ENCODE measurements at places on chromosomes 13 and 19.

DNA sequence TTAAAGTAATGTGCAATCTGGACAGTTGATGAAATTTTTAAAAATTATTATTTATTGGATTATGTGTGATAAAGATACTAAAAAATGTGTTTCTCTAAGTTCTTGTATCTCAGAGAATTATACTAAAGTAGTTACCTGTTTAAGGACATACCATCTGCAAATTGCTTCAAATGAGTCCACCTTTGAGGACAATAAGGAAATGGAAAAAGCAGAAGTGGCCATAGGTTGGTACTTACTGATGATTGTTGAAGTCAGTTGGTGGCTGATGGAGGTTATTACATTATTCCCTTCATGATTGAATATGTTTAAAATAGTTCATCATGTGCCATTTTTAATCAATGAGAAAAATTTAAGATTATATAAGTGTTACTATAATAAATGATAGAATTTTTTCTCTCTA, 367.0 kb downstream of the MYO16 start:
- no peak for DNase-seq

DNA sequence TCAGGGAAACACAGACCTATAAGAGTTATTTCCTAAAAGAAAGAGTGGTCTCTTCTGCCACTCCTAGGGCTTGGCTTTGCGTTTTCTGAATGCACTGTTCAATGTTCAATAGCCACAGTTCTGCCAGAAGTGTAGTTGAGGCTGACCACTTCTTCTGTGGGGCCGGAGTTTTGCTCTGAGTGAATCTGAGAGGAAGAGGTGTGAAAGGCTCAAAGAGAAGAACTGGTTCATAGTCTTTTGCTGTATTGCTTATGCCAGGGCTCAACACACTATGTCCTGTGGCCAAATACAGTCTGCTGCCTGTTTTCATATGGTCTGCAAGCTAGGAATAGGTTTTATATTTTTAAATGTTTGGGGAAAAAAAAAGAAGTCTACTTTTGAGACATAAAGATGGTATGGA, 128.2 kb downstream of the STOML3 start:
- no peak for DNase-seq

GRCh38 chr19:8473648-8474476, 28.6 kb downstream of the PRAM1 start:
- DNase-seq = no peak

DNA sequence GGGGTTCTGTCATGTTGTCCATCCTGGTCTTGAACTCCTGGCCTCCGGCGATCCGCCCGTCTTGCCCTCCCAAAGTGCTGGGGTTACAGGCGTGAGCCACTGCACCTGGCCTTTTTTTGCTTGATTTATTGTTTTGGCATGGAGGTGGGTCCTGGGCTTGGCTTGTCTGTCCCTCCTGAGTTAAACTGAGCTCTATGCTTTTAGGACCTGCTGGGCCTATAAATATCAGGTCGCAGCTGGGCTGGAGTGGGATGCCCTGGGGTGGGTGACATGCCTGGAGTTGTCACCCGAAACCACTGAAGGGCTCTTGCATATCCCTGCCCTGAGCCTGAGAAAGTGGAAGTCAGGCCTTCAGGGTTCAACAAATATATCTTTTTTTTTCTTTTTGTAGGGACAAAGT, 5.5 kb downstream of the ARRDC5 start:
- DNase-seq = no peak

- no peak for DNase-seq
These were observed 91.8 kb downstream of the UBL3 start for GRCh38 chr13:29758531-29759114.

GRCh38 chr19:45421947-45422498, 1.7 kb downstream of the ERCC1 start:
- DNase-seq = no peak

DNA sequence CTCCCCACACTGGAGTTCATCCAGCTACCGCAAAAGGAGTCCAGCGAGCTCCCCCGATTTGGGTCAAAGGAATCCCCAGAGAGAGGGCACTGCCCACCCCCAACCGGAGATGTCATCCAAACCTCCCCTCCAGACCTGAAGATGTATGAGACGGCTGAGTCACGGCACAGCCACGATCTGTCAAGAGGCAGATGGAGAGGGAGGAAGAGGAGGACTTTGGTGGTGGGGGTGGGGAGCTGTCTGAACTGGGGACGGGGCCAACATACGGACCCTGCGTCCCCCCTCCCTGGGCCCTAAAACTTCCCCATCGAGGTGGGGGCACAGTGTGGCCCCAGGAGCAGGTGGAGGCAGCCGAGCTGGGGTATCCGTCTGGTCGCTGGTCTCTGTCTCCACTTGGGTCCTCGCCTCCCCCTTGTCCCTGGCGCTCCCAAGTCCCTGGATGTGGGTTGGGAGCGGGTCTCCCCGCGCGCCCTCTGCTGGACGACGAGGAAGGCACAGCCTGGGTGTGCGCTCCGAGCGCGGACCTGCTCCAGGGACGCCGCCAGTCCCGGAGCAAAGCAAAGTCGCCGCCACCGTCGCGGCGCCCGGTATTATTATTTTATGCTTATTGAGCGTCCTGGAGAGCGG, 3.8 kb downstream of the PDE4A start:
- peak; percentile 70 for DNase-seq

DNA sequence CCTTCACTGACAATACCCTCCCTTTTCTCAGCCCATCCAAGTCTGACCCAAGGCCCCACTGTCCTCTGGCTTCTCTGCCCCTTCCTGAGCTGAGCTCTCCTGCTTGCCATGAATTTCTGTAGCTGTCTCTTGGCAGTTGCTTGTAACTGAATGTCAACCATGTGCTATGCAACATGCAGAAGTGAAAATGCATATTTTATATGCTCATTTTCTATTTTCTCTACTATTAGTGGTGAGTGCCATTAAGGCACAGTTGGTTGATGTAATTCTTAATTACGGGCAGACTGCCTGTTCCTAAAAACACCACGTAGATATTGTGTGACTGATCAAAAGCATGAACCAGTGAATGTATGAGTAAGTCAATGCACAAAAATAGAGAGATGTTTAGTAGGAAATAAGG, 29.6 kb downstream of the TNFSF11 start:
- DNase-seq = no peak

- no peak for DNase-seq
These were observed 6.9 kb downstream of the COMP start for GRCh38 chr19:18783958-18784785.

DNA sequence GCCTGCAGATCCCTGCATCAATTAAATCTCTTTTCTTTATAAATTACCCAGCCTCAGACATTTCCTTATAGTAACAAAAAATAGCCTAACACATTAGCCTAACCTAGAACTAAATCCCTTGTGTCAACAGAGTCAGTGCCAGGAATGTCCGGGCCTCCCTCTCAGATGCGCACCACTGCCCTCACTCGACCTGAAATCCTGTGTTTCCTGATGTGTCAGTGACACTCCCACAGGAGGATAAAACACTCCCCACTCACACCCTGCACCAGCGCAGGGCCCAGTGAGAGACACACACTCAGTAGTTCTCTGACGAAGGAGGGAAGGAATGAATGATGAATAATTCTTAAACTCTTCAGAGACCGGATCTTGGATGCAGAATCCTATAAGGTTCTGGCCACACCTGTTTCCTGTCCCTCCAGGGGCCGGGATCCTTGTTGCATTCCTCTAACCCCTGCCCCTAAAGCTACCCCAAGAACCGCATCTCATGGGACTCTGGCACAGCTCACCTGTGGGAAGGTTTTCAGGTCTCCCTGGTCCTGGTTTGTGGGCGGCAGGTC, 3.1 kb downstream of the CEACAM3 start:
- no peak for DNase-seq

DNA sequence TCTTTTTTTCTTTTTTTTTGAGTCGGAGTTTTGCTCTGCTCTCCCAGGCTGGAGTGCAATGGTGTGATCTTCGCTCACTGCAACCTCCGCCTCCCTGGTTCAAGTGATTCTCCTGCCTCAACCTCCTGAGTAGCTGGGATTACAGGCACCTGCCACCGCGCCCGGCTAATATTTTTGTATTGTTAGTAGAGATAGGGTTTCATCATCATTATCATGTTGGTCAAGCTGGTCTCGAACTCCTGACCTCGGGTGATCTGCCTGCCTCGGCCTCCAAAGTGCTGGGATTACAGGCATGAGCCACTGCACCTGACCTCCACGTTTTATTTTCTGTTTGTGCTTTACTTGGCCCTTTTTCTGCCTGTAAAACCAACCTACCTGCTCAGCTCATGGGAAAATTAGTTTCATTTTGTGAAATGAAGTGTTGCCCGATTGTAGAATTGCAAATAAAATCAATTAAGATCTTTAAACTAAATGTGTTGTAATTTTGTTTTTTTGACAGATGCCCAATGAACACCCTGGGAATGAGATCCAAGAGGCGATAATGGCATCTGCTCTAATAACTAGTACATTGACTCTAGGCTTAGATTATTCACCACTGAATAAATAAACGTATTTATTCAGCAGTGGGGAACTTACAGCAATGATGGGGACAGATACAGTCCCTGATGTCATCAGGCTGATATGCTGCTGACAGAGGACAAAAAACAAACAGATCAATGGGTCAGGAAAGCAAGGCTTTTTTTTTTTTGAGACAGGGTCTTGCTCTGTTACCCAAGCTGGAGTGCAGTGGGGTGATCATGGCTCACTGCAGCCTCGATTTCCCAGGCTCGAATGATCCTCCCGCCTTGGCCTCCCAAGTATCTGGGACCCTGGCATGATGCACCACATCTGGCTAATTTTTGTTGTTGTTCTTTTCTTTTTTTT, 2.2 kb upstream of the RAB11B start:
- DNase-seq = no peak

GRCh38 chr13:109751477-109751876, 34.9 kb downstream of the IRS2 start:
- DNase-seq = no peak

DNA sequence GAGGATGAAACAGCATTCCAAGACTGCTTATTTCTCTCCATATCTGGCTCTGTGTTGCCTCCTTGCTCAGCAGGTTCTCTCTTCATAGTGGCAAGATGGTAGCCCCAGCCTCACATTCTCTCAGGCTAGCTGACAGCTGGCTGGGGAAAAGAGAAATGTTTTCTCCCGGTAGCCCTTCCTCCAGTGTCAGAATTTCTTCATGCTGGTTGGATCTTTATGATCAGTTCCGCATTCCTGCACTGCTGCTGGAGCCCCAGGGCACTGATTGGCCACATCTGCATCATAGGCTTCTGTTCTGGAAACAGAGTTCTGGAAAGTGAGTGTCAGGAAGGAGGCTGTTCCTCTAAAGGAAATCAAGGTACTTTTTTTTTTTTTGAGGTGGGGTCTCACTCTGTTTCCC, 24.6 kb downstream of the POP4 start:
- no peak for DNase-seq

DNA sequence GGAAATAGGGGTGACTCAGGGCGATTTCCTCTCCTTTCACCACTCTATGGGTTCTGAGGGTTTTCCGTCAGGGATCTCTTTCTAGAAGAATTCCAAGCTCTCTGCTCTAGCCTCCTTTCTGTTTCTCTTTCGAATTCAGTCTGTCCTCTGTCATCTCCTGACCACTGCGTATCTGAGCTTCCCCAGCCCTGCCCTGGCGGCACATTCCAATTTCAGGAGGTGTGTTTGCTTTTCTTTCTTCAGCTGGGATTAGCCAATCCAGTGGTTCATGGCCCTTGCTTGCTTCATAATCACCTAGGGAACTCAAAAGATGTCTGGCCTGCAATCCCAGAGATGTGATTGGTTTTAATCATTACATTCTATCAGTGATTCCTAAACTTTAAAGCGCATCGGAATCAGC, 9.4 kb downstream of the IFNL2 start:
- no peak for DNase-seq

GRCh38 chr13:57857945-57858344, 226.4 kb downstream of the PCDH17 start:
- no peak for DNase-seq

DNA sequence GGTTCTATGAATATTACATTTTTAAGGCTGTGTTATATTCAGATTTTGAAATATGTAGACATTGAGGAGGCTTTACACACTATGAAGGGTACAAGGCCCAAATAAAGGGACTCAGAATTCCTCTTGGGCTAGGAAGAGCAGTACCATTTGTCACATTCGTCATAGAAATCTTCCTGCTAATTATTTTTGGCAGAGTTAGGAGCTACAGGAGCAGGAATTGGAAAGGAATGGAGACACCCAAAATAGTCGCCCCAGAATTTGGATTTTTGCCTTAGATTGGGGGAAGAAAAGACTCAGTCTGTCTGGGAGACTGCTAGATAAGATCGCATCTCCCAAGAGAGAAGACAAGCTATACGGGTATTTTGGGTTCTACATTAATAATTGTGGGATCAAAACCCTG, 176.4 kb upstream of the DACH1 start:
- no peak for DNase-seq

- DNase-seq = no peak
These were observed 654.9 kb downstream of the FGF9 start for GRCh38 chr13:22325761-22326160.

GRCh38 chr13:113005076-113005865, 36.3 kb downstream of the MCF2L start:
- no peak for DNase-seq

DNA sequence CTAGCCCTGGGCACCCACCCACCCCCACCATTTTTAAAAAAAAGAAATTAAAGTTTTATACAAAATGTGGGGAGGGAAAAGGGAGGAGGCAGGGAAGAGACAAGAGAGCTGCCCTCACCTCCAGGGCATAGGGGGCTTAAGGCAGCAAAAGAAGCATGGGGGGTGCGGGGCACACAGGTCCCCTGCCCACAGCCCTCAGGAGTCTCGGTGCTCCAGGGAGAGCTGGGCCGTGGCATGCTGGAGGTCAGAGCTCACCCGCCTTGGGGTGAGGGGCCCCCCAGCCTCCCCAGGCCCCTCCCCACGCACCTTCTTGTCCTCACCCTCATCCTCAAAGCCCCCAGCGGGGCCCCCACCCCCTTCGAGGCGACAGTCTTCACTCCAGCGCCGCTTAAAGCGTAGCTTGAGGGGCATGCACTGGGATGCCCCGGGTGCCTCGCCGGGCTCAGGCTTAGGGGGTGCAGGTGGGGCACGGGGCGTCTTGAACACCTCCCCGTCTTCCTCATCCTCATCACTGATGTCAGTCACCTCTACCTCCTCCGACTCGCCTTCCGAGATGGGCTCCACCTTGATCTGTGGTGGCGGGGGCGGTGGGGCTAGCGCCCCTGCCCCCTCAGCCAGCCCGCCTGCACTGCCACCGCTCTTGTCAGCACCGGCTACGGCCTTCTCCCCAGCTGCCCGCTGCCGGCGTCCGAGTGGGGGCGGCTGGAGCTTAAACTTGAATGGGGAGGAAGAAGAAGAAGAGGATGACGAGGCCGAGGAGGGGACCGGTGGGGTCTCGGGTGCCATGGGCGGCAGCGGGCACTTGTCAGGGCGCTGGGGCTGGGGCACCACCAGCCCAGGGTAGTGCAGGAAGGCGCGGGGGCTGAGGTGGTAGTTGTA, 6.1 kb upstream of the GSK3A start:
- no peak for DNase-seq

DNA sequence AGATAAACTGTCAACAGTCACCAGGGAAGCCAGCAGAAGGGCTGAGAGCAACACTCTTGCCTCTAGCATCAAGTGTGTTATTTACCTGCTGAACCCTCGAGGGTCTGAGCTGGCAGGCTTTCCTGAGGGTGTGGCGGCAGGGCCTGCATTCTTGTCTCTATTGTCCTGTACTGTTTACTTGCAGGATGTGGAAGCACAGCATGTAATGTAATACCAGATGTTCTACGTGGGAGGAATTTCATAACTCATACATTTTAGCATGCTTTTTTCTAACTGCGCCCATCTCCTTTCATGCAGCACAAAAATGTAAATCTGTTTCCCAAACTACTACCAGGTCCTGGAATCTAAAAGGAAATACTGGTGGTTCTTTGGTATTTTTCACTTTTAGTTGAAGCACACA, 153.1 kb downstream of the RGCC start:
- peak; percentile 86 for DNase-seq

Measured in kidney capillary endothelial cell (primary cell).